ENCODE measurements at places on chromosomes 16 and 17.

- DNase-seq: no peak
Measured at GRCh38 chr16:85227084-85227945, 115.0 kb upstream of the CIBAR2 start.

- no peak for DNase-seq
Measured at GRCh38 chr16:60295451-60295850, 1561.3 kb upstream of the GOT2 start.

- no peak for DNase-seq
Measured at GRCh38 chr17:30238387-30239088, 3.0 kb upstream of the SLC6A4 start.

DNA sequence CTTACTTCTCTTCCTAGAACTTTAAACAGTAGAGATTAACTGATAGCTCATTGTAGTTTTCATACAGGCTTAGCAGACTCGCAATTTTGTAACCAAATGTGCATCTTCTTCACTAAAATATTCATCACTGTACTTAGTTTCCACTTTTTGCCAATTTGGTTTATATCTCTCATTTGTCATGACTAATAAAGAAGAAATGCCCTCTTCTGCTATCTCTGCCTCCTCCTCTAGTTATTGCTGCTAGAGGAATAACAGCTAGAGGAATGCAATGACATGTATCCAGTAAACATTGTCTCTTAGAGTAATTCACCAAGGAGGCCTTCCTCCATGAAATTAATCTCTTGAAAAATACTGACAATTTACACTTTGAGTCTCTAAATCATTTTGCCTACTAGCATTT, 115.5 kb upstream of the COX10 start:
- DNase-seq: no peak
